ENCODE measurements at places on chromosomes 1 and 21.
A peak's percentile ranks its signal among the peaks of the same experiment; 100 is the strongest.

DNA sequence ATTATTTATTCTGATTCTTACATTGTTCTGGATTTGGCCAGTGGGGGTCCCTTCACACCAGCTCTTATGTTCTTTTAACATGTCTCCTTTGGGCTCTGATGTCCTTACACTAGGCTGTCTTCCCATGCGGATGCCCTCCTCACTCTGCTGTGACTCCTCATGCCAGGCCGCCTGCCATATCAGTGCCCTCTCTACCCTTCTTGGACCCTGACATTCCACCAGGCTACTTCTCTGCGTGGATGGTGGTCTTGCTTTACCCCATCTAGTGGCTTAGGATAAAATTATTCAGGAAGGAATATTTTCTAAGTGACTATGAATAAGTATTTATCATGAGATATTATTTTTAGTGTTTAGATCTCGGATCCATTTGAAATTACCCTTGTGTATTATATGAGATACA, 21.2 kb downstream of the ATF6 start:
- no peak for DNase-seq

DNA sequence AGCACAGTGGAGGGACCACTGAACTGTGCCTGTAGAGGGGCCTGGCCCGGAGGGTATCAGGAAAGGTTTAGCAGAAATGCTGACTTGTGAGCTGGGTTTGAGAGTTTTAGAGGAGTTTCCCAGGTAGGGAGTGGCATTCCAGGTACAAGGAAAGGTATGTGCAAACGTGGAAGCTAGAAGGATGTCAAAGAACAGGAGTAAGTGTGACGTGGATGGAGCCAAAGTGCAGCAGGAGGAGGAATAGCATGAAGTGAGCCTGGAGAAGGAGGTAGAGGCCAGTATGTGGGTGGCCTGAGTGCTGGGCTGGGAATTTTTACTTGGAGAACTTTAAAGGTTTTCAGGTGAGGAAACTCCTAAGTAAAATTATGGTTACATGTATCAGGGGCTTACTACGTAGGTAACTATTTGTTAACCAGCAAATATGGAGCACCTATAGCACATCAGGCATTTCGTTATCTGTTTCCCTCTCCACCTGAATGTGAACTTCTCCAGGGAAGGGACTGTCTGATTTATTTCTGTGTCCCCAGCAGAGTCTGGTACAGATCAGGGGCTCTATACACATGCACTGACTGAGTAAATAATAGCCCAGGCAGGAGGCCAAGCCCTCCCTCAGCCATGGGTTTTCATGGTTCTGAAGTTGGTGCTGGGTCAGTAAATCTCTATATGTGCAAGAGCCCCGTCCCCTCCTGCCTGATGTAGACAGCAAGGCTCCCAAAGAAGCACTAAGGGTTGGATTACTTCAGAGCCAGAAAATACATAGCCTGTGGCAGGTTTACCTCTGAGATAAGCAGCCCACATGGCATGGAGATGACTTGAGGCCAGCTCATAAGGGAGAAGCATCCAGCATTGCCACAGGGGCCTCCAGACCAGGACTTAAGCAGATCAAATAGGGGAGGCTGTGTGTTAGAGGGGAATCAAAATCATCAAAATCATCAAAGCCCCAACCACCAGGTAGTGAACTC, 43.4 kb downstream of the CDCP2 start:
- DNase-seq, result peak; percentile 28

- no peak for DNase-seq
Measured at GRCh38 chr1:48645883-48646282, 130.8 kb downstream of the BEND5 start.

DNA sequence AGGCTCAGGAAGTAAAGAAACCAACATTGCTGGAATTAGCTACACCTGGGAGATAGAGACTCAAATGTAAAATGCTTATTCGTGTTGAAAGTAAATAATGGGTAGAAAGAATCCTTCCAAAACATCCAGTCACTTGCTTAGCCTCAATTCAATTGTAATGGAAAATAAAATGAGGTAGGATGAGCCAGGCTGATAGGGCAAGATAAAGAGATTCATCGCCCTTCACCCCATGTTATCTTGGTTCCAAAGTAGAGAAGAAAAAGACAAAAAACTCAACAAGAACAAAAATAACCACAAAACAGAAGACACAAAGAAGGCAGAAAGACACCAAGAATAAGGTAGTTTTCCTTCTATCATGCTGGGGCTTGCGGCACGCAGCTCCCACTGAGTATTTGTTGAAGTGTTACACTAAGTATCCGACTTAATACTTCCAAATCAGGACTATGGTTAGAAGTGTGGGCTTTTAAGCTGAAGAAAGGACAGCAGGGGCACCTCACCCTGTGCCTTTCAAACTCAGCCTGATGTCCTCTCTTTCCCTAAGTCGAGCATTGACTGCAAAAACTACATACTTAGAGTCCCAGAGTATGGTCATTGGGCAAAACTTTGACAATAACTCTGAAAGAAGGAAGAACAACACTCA, 202.1 kb downstream of the VAV3 start:
- DNase-seq, result no peak

DNA sequence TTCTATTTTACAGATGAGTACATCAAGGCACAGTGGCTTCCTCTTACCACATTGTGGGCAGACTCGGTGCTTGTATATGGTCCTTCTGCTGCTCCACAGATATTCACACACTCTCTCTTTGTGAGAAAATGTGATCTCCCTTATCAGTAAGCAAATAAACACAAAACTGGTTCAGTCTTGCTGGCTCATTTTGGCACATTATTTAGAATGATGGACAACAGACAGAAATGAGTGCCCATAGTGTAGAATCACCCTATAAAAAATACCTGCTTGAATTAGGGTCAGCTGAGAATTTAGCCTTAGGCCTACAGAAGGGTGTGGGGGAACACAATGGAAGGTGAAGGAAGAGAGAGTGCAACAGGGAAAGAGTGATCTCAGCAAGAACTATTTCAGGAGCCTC, 423.1 kb downstream of the HLX start:
- DNase-seq, result no peak

DNA sequence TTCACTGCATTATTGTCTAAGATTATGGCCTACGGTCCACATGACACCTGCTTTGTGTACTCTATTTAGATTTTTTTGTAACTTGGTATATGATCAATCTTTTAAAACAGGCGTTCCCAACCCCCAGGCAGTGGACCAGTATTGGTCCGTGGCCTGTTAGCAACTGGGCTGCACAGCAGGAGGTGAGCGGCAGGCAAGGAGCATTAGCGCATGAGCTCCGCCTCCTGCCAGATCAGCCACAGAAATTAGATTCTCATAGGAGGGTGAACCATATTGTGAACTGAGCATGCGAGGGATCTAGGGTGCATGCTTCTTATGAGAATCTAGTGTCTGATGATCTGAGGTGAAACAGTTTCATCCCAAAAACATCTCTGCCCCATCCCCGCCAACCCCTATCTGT, 228.4 kb upstream of the NR5A2 start:
- no peak for DNase-seq

GRCh38 chr1:185492089-185492825, 175.2 kb upstream of the IVNS1ABP start:
- no peak for DNase-seq

DNA sequence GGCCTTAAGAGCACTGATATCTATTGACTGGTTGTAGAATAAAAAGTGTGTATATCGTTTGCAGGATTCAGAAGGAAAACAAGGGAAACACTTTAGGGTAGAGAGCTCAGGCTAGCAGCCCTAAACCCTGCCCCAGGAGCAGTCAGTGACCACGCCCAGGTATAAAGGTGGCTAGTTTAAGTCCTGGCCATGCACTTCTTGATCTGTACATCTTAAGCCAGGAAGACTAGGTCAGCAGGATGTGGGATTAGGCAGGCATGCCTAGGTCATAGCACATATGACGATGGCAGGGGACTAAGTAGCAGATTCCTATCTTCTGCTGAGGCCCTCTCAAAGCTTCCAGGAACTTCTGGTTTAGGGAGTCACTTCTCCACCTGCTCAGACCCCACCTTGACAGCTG, 158.0 kb upstream of the CD34 start:
- no peak for DNase-seq

DNA sequence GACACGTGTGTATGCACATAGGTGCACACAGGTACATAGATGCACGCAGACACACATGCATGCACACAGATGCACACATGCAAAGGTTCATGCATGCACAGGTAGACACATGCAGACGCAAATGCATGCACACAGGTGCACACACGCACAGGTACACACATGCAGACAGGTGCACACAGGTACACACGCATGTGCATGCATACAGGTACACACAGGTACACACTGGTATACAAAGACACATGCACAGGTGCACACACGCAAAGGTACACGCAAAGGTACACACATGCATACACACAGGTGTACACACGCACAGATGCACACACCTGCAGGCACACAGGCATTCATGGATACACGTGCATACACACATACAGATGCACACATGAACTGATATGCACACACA, 8.8 kb downstream of the NOC2L start:
- DNase-seq, result no peak

DNA sequence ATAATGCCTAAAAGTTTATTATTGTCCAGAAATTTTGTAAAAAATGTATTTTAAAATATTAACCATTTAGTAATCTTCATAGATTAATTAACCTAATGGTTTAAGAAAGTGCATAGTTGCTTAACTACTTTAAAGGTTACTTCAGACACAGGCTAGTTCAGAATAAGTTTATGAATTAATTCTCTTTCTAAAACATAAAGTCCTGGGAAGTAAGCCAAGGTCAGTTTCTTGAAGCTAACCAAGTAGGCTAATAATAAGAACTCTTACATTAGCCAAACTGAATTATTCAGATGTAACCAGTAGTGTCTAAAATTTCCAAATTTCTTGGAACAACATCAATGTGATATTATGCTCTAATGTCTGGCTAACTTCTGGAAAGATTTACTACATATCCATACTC, 790.4 kb downstream of the NCAM2 start:
- DNase-seq, result no peak

DNA sequence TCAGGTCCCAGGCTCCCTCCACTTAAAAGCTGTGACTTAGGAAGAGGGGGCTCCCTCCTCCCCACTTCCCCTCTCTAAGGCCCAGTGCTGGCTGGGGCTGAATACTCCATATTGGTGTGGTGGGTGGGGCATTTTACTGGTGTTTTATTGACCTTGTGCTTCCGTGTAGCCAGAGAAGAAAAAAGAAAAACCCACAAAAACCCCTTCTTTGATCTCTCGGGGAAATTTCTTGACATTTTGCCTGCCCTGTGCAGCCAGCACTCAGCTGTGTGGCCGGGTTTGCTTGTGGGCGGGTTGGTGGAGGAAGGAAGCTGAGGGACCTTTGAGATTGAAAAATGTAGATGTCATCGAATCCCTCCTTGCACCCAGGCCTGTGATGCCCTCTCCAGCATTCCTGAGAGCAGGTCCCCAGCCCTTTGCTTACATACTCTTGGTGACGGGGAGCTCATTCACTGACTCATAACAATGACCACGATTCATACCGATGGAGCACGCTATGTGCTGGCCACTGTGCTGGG, 24.8 kb downstream of the TNFRSF8 start:
- no peak for DNase-seq

DNA sequence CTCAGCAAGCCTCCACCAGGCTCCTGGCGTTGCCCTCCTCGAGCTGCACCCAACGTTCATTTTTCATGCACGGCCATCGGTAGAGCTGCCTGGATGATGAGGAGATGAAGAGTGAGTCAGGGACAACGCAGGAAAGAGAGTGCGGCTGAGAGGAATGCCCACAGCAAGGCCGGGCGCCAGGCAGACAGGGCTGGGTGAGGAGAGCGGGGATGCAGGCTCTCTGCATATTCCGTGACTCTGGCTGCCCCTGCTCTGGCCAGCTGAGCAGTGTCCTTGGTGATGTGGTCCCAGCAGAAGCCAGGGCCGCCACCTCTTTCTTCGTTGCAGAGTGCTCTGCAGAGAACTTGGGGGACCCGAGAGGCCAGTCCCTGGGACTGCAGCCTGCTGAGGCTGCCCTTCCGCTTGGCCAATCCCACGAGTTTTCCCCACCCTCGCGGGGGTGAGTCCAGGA, 10.8 kb downstream of the UMODL1 start:
- peak; percentile 40 for DNase-seq

DNA sequence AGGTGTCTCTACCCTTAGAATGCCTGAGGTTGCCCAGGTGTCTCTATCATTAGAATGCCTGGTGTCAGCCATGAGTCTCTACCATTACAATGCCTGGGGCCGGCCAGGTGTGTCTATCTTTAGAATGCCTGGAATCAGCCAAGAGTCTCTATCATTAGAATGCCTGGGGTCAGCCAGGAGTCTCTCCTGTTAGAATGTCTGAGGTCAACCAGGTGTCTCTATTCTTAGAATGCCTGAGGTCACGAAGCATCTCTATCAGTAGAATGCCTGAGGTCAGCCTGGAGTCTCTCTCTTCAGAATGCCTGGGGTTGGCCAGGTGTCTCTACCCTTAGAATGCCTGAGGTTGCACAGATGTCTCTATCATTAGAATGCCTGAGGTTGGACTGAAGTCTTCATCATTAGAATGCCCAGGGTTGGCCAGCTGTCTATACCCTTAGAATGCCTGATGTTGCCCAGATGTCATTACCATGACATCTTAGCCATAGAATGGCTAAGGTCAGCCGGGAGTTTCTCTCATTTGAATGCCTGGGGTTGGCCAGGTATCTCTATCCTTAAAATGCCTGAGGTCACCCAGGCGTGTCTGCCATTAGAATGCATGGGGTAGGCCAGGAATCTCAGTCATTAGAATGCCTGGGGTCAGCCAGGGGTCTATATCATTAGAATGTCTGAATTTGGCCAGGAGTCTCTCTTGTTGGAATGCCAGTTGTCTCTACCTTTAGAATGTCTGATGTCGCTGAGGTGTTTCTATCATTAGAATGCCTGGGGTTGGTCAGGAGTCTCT, 44.0 kb downstream of the RNF187 start:
- no peak for DNase-seq

DNA sequence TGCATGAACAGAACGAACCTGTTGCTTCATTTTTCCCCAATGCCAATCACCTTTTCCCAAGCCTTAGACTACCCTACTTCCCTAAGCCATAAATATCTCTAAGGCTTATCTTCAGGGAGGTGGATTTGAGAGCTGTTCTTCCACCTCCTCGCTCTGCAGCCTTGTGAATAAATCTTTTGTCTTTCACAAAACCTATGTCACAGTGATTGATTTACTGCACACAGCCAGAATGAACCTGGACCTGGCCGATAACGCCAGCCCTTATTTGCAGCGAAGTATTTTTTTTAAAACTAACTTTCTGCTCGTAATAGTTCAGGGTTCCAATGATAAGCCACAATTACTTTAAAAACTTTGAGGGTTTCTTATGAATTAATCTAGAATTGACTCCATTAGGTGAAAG, 632.6 kb downstream of the PTPRU start:
- DNase-seq, result no peak

All from amniotic epithelial cell (primary cell).